HTR-8/SVneo (cell line): ENCODE measurements at places on chromosomes 1 and 21.
A peak's percentile ranks its signal among the peaks of the same experiment; 100 is the strongest.

GRCh38 chr1:112528076-112528475 lies 19.3 kb downstream of the WNT2B start:
- DNase-seq = no peak

- no peak for DNase-seq
Measured at GRCh38 chr1:63937461-63938022, 163.7 kb downstream of the ROR1 start.

- no peak for DNase-seq
Measured at GRCh38 chr21:32368386-32368785, 24.4 kb downstream of the URB1 start.

- DNase-seq = peak; percentile 70
Measured at GRCh38 chr21:18493422-18493821, 89.8 kb upstream of the TMPRSS15 start.

DNA sequence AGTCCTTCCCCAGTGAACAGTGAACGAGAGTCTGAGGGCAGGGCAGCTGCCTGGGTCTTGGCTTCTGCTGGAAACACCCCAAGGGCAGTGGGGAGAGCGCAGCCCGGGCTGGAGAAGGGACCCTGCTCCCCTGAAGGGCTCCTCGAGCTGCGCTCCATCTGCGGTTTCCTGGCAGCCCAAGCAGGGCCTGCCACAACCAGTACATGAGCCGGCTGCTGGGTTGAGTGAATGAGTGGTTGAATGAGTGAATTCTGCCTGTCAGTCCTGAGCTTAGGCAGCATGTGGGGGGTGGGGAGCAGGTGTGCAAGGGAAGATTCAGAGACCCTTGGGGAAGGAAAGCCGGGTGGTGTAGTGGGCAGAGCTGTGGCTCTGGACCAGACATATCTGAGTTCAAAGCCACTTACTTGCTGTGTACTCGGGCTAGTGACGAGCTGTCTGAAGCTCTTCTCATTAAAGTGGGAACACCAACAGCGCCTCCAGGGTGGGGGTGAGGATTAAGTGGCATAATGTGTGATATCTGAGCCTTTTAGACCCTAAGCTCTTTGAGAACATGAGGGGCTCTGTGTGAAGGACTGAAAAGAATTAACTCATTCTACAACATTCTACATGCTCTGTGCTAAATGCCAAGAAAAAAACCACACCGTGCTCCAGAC lies 3.7 kb downstream of the OPRD1 start:
- DNase-seq = no peak

GRCh38 chr1:33182401-33182841 lies 578 bp upstream of the TRIM62 start:
- DNase-seq = no peak

DNA sequence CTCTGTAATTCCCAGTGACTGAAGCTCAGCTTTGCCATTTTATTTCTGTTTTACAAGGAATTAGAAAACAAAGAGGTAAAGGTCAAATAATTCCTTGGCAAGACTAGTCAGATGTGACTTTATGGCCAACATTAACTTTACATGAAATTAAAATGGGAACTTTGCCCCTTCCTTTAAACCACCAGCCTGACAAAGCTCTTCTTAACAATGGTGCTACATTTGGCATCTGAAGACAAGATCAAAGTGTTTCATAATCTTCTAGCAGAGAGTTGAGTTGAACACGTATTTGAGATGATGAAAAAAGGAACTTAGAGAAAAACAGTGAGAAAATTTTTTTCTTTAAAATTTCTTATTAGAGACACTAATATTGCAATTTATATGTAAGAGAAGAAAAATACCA lies 193.8 kb downstream of the AK5 start:
- DNase-seq = no peak

DNA sequence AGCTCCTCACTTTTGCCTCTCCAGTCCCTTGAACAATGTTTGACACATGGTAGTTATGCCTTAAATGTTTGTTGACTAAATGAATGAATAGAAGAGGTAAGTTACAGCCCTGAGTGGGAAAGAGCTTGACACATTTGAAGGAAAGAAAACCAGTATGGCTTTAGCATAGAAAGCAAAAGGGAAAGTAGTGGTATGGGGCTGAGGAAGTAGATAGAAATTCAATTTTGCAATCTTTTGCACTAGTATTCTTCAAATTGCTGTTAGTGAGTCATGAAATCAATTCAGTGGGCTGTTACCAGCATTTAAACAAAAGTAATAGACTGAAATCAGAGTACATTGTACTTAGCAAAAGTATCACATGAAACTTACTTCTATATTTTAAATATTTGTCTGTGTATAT lies 21.1 kb downstream of the PLA2G4A start:
- no peak for DNase-seq

DNA sequence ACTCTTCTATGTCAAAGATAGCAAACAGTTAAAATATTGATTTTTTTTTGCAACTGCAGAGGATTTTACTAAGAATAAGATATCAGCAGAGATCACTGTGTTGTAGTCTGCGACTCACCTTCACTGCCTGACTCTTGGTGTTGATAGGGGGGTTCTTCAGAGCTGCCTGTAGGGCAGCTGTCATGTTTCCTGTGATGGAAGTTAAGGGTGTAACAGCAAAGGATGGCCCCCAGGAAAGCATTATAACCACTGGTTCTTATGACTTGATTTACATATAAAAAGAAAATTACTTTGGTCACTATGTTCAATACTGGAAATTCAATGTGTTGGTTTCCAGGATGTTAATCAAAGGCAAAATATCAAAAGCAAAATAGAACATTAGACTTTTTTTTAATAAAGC lies 2.6 kb downstream of the ARPC5 start:
- no peak for DNase-seq

DNA sequence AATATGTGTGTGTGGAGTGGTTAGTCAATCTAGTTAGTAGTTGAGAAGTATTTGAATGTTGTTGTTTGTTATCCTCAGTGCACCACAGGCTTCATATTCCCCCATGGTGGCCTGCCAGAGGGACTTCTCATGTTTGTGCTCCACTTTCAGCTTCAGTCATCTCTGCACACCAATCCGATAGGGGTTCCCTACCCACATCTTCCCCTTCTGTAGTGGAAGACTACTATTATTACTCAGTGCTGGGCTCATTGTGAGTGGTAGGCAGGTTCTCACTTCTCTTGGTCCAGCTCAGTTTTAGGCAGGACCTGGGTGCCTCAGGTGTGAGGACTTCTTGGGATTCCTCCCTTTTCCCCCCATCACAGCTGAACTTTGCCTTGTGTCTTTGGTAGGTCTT lies 14.2 kb downstream of the MT1HL1 start:
- no peak for DNase-seq

GRCh38 chr1:7989762-7990428 lies 28.4 kb downstream of the PARK7 start:
- no peak for DNase-seq

DNA sequence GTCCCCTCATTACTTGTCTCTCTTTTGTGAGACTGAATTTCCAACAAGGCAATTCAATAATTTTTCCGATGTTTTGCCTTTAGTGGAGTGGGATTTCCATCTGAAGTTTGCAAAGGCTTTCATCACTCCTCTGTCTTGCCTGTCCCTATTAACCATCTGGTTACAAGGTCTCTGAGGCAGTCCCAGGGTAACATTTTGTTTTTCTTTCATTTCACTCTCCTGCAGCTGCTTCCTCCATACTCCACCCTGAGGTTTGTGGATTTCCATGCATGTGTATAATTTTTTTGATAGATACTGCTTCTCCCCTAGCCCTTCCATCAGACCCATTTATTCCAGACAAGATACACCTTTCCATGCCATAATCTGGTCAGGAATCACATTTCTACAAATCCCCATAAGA lies 366.8 kb downstream of the PTBP2 start:
- DNase-seq = no peak

GRCh38 chr1:57901208-57901919 lies 477.5 kb upstream of the DAB1 start:
- DNase-seq = no peak

DNA sequence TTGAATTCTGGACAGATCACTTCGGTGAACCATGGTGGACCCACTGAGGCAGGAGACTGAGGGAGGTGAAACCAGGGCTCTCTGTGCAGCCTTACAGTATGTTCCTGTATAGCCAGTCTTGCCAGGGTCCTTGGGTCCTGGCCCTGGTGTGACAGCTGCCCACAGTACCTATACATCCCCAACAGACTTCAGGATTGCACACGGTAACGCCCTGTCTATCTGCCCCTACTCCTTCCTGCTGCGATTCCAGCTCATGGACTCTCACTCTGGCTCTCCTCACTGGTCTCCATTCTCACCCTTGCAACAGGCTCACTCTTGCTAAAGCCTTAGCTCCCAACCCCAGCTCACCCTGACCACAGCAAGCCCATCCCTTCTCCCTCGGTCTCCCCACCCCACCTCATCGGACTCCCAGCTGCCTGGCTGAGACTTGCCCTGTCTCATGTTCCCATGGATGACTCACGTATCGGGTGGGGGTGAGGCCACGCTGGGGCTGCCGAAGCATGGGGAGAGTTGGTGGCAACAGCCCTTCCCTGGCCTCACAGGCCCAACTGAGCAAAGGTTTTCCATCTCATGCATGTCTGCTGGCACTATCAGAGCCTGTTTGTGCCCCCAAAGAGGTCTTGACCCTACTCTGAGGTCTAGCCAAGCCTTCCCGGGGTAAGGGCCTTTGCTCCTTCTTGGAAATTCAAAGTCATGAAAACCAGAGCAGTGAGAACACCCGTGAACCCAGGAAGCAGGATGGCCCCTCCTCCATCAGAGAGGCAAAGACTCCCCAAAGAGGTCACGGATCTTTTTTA lies 7.1 kb downstream of the PHLDA3 start:
- DNase-seq = peak; percentile 91

GRCh38 chr1:19401535-19401889 lies 83.8 kb downstream of the CAPZB start:
- no peak for DNase-seq

- no peak for DNase-seq
Measured at GRCh38 chr1:173648880-173649605, 13.9 kb downstream of the TEX50 start.

DNA sequence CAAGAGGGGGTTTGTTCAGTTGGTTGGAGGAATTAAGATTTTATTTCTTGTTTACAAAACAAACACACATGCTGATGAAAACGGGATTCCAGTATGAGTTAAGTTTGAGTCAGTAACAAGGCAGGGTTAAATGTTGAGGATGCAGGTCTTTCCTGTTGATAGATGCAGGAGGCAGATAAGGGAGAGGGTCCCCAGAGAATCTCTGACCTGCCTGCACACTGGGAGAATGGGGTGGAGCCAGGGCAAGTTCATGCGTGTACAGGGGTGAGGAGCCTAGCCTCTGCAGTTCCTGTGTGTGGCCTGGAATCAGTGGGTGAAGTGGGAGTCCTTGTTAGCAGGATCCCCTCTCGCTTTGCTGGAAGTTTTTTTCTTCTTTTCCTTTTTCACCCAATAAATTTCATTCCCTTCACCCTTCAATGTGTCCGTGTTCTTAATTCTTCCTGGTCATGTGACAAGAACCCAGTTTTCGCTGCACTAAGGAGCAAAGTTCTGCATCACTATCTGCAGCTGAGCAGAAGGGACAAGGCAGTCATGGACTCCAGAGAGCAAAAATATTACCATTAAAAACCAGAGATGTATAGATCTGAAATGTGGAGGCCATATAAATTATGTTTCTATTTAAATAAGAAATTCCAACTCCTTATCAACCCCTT lies 69.9 kb upstream of the MARK1 start:
- DNase-seq = no peak

DNA sequence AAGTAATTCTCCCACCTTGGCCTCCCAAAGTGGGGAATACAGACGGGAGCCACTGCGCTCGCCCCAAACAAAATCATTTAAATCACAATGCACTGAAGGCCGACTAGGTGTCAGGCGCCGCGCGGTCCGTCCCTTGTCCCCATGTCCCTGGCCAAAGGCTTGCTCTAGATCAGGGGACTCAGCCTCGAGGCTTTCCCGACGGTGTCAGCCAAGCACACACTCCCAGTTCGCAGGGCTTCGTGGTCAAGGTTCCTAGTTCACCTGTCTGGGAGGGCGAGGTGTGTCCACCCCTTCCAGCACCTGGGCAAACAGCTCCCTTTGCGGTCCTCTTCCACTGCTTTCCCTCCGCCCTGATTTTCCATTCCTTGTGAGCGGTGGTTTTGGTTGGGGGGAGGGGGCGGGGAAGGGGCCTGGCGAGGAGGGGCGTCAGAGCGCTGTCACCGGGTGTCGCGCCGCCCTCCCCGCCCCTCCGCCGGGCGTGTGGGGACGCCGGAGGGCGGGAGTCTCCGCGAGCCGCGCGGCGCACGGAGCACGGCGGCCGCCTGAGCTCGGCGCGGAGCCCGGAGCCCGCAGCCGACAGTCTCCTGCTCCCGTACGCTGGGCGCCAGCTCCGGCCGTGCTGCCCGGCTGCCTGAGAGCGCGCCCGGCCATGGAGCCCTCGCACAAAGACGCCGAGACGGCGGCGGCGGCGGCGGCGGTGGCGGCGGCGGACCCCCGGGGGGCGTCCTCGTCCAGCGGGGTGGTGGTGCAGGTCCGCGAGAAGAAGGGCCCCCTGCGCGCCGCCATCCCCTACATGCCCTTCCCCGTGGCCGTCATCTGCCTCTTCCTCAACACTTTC lies at the start of gene STUM:
Gene STUM (plus strand): TSS at position 509 of the 838 bp plus-strand sequence. CDS start 141 bp downstream, at position 650.
- no peak for DNase-seq

DNA sequence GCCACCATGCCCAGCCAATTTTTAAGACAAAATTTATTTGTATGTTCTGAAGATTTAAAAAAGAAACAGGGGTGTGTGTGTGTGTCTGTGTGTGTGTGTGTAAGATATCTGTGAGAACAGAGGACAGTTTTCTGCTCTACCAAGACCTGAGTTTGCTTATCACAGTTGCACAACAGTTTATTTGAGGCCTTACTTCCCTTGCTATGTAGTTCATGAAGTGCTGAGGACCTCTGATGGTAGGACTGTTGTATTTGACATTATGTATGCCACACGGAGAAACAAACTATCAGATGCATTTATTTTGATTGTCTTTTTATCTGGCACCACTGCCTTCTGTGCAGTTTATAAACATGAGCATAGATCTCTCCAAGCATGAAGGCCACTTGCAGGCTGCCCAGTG lies 355.2 kb downstream of the PBX1 start:
- peak; percentile 3 for DNase-seq

- no peak for DNase-seq
Measured at GRCh38 chr1:232287676-232288569, 342.0 kb downstream of the SIPA1L2 start.
